ENCODE measurements at places on chromosomes 1 and 21.

DNA sequence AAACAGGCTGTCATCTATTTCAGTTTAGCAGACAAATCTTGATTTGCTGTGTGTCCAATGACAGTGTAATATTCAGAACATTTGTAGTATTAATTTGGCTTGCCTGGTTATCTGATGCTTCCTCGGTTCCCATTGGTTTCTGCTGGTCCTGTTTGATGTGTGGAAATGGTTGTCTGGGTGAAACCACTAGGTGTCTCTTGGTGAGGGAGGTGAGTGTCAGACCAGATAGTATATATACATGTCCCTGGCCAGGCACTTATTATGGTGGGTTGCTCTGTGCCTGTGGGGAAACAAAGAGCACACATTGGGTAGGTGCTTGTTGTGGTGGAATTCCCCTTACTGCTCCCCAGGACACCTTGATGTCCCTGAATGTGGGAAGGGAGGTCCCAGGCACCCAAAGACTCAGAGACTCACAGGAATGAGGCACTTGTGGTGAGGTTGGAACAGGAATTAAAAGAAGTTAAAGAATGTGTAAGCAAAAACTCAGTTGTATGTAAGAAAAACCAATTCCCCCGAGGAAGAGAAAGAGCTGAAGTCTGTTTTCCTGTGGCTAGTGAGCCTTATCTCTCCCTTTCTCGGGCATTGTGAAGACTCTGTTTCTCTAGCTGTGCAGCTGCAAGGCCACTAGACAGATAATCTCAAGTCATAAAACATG, 1519.1 kb downstream of the BRINP3 start:
- H3K36me3 ChIP-seq = no peaks in the 10 kb centered on the region
- no peak for DNase-seq
- H3K4me1 ChIP-seq = no peaks in the 10 kb centered on the region
- no peak overlapping the region for H3K4me3 ChIP-seq

GRCh38 chr21:14487490-14488432, 58.4 kb downstream of the SAMSN1 start:
- no peak overlapping the region for H3K27ac ChIP-seq
- no peaks in the 10 kb centered on the region for H3K4me1 ChIP-seq
- no peak for DNase-seq
- no peak overlapping the region for H3K4me3 ChIP-seq
- no peaks in the 10 kb centered on the region for H3K36me3 ChIP-seq

DNA sequence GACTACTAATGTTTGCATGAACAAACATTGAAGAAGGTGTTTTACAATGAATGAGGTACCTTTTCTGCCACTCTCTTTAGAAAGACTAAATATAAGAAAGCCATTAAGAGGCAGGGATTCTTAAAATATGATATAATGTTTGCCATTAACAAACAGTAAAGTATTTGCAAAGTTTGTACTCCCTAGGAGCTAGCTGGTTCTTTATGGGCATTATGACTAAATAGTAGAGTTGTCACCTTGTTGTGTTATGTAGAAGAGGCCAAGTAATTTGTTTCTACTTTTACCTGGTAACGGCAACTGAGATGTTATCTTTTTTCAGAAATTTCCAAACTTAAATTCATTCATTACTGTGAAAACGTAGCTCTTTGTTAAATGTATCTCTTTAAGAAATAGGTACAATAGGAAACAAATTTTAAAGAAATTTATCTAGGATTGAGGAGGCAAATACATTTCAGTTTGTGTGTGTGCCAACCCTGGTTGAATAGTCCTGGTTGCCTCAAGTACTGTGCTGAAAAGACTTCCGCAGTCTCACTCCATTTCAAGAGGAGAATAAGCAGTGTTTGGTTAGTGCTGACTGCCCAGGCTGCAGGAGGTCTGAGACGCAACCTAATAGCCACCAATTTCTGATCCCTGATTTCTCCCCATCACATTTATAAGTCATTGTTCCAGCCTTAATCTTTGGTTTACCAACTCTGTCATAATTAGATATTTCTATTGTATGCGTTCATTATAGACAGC, 52.1 kb downstream of the WDR3 start:
- H3K27ac ChIP-seq = no peak overlapping the region
- no peaks in the 10 kb centered on the region for H3K4me1 ChIP-seq
- no peaks in the 10 kb centered on the region for H3K36me3 ChIP-seq
- H3K4me3 ChIP-seq = no peak overlapping the region

- peaks cover 13% of the 10 kb centered on the region for H3K36me3 ChIP-seq
- H3K4me3 ChIP-seq = peak overlapping the region; percentile 93
- H3K27ac ChIP-seq = peak overlapping the region; percentile 89
- H3K4me1 ChIP-seq = peaks cover 11% of the 10 kb centered on the region
- peak; percentile 89 for DNase-seq
Observed at GRCh38 chr1:155064111-155064831, 731 bp downstream of the EFNA4 start.

- no peak overlapping the region for H3K4me3 ChIP-seq
- H3K27me3 ChIP-seq = no peaks in the 10 kb centered on the region
- no peaks in the 10 kb centered on the region for H3K4me1 ChIP-seq
- no peaks in the 10 kb centered on the region for H3K36me3 ChIP-seq
- H3K27ac ChIP-seq = no peak overlapping the region
Observed at GRCh38 chr1:107010582-107010981, 45.9 kb upstream of the PRMT6 start.

- H3K27me3 ChIP-seq = peaks cover 100% of the 10 kb centered on the region
- no peak overlapping the region for H3K27ac ChIP-seq
- H3K36me3 ChIP-seq = no peaks in the 10 kb centered on the region
Observed at GRCh38 chr1:50417507-50417906, 5.7 kb downstream of the DMRTA2 start.

DNA sequence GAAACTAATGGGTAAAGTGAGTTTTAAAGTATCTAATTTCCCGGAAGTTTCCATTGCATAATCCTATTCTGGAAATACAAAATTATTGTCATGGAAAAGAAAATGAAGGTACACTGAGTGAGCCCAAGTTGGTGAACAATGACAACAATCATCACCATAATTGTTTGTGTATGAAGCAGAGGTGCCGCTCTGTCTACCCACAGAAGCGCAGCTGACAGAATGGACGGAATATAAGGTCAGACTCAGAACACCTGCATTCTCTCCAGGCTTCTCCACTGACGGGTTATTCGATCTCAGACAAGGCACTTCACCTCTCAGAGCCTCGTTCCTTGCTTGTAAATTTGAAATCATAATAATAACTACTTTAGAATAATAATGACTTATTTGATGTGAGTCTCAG, 99.1 kb upstream of the NGF start:
- H3K27me3 ChIP-seq = no peaks in the 10 kb centered on the region
- H3K4me3 ChIP-seq = no peak overlapping the region
- no peak overlapping the region for H3K27ac ChIP-seq
- H3K36me3 ChIP-seq = no peaks in the 10 kb centered on the region

DNA sequence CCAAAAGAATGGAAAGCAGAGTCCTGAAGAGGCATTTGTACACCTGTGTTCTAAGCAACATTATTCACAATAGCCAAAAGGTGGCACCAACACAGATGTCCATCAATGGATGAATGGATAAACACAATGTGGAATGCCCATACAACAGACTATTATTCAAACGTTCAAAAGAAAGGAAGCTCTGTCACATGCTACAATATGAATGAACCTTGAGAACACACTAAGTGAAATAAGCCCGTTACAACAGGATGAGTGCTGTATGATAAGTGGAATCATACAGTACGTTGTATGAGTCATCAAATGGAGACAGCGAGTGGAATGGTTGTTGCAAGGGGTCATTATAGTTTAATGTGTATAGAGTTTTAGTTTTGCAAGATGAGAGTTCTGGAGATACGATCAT, 80.1 kb downstream of the SH3BGR start:
- H3K27me3 ChIP-seq = no peaks in the 10 kb centered on the region
- H3K4me3 ChIP-seq = no peak overlapping the region
- no peaks in the 10 kb centered on the region for H3K4me1 ChIP-seq
- H3K36me3 ChIP-seq = no peaks in the 10 kb centered on the region
- no peak for DNase-seq

DNA sequence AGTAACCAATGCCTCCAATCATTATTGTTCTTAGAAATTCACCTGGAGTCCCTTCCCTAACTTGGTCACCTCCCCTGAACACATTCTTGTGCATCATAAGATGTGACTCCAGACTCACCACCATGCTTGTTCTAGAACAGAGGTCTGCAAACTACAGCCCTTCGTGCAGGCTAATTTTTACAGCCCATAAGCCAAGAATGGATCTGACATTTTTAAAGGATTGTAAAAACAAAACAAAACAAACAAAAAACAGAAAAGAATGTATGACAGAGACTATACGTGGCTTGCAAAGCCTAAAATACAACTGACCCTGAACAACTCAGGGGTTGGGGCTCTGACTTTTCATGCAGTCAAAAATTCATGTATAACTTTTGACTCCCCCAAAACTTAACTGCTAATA, 6.2 kb upstream of the HIVEP3 start:
- H3K4me1 ChIP-seq = no peaks in the 10 kb centered on the region
- no peak for DNase-seq
- H3K27me3 ChIP-seq = peaks cover 3% of the 10 kb centered on the region
- no peak overlapping the region for H3K27ac ChIP-seq

GRCh38 chr1:187938092-187938491, 1109.3 kb downstream of the PLA2G4A start:
- no peaks in the 10 kb centered on the region for H3K27me3 ChIP-seq
- no peak overlapping the region for H3K27ac ChIP-seq
- no peaks in the 10 kb centered on the region for H3K4me1 ChIP-seq

DNA sequence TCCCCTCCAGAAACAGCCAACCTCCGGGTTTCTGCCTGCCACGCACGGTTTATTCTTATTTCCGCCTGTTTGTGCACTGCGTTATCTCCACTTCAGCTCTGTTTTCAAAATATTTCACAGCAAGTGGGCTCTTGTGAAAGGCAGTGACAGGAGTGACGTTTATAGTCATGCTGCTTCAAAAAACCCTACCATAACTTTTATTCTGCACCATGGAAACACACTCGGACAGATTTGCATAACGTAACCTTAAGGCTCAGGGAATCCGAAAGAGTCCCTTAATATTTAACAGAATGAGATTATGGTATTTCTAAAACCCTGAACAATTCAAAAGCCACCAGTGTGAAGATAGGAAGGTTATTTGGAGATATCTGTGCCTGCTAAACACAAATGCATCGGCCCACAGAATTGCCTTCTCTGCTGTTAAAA, 782 bp upstream of the SDE2 start:
- H3K27ac ChIP-seq = peak overlapping the region; percentile 89
- peaks cover 23% of the 10 kb centered on the region for H3K4me1 ChIP-seq
- peak overlapping the region; percentile 78 for H3K4me3 ChIP-seq
- peaks cover 19% of the 10 kb centered on the region for H3K36me3 ChIP-seq
- H3K27me3 ChIP-seq = no peaks in the 10 kb centered on the region

DNA sequence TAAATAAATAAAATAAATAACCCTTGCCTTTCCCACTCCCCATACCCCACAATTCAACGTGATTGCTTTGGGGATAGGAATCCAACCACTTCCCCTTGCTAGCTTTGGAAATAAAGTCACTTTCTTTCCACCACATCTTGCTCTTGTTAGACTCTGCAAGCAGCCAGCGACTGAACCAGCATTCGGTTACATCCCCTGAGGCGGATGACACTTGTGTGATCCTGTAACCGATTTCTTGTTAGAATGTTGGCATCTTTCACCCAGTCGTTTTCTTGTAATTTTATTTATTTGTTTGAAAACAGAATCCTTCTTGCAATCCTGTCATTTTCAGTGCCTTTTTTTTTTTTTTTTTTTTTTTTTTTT, 1.6 kb upstream of the IFNGR2 start:
- no peak overlapping the region for H3K4me3 ChIP-seq
- DNase-seq = no peak
- H3K36me3 ChIP-seq = peaks cover 4% of the 10 kb centered on the region
- H3K27me3 ChIP-seq = no peaks in the 10 kb centered on the region
- no peaks in the 10 kb centered on the region for H3K4me1 ChIP-seq

- H3K27me3 ChIP-seq = no peaks in the 10 kb centered on the region
- H3K36me3 ChIP-seq = no peaks in the 10 kb centered on the region
- H3K4me1 ChIP-seq = no peaks in the 10 kb centered on the region
- H3K27ac ChIP-seq = no peak overlapping the region
Observed at GRCh38 chr1:185598332-185598731, 135.9 kb upstream of the HMCN1 start.

- H3K27me3 ChIP-seq = no peaks in the 10 kb centered on the region
- peaks cover 3% of the 10 kb centered on the region for H3K4me1 ChIP-seq
- no peak overlapping the region for H3K4me3 ChIP-seq
- no peak for DNase-seq
- no peak overlapping the region for H3K27ac ChIP-seq
Observed at GRCh38 chr1:172960019-172960418, 90.7 kb downstream of the TNFSF18 start.

- DNase-seq = peak; percentile 67
- peak overlapping the region; percentile 24 for H3K27ac ChIP-seq
- H3K4me1 ChIP-seq = peaks cover 28% of the 10 kb centered on the region
- H3K36me3 ChIP-seq = peaks cover 45% of the 10 kb centered on the region
Observed at GRCh38 chr1:225813214-225813964, 3.5 kb downstream of the EPHX1 start.

- no peaks in the 10 kb centered on the region for H3K27me3 ChIP-seq
- H3K27ac ChIP-seq = no peak overlapping the region
- H3K36me3 ChIP-seq = no peaks in the 10 kb centered on the region
Observed at GRCh38 chr1:145983206-145983675, 13.1 kb downstream of the TXNIP start.

DNA sequence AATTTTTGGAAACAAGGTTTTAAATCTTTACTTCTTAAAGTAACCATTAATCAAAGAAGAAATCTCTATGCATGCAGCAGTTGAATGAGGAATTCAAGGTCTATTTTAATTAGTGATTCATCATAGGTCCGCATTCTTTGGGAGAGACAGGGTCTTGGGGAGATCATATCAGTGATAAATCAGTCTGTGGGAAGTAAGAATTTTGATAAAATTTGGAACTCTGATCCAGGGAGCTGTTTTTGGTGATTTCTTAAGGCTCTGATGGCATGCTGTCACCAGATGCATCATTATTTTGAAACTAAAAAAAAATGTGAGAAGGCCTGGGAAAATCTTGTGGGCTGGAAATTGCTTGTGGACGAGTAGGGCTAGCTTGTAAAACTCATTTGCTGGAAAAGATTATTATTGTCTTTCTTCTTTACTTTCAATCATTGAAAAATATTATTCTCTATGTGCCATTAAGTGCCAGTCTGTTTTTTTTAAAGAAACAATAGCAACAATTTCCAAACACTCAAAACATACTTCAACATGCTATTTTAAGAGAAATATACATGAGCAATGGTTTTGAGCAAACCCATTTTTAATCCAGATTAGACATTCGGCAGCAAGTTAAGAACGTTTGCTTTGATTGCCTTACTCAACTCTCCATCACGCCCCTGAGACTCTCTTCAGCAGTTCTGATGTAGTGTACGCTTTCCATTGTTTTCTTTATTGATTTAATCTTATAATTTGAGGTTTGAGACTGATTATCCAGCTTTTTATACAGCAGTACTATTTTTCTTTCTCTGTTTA, 62.6 kb downstream of the ZBTB18 start:
- no peak for DNase-seq
- H3K27me3 ChIP-seq = no peaks in the 10 kb centered on the region
- H3K36me3 ChIP-seq = no peaks in the 10 kb centered on the region
- H3K4me1 ChIP-seq = no peaks in the 10 kb centered on the region
- H3K27ac ChIP-seq = no peak overlapping the region

DNA sequence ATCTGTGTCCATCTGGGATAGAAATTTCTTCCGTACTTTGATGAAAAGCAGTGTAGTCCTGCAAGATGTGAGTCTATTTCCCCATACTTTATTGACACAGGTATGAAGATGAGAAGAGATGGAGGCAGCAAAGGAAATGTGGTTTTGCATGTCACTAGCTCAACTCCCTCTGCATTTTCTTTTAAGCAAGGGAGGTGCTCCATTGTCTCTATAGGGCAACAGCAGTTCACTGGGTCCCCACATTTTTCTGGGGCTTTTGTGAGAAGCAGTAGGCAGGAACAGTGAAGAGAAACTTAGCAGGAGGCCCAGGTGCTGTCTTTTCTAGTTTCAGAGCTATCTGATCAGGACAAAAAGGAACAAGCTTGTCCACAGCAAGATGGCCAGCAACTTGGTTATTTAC, 37.1 kb downstream of the C21orf91 start:
- H3K4me3 ChIP-seq = no peak overlapping the region
- H3K36me3 ChIP-seq = peaks cover 45% of the 10 kb centered on the region
- DNase-seq = no peak
- no peaks in the 10 kb centered on the region for H3K27me3 ChIP-seq
- no peaks in the 10 kb centered on the region for H3K4me1 ChIP-seq

Measured in endodermal cell (in vitro differentiated cells).